Omental fat pad (tissue), 4 donors: ENCODE measurements at places on chromosomes 6 and 20.
A peak's percentile ranks its signal among the peaks of the same experiment; 100 is the strongest.

DNA sequence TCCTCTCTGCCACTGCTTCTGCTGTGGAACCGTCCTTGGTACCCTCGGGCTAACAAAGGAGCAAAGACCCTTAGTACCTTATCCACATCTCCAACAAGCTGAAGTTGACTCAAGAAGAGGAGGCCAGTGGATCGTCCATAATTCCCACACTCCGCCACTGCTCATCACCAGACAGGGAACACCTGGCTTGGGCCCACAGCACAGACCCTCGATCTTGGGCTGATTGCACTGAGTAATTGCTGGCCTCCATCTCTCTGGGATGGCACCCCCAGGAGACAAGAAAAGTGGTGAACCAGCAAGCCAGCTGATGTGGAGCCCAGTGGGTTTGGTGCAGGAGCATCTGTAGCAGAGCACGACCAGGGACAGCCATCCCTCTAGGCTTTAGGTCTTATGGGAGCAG, 109.4 kb upstream of the GRIK2 start:
- no peak for DNase-seq

- no peak for DNase-seq
Measured at GRCh38 chr20:37841389-37841788, 61.5 kb upstream of the VSTM2L start.

GRCh38 chr6:81241126-81242041, 511.1 kb downstream of the TENT5A start:
- DNase-seq, result no peak

- no peak for DNase-seq
Measured at GRCh38 chr6:86306210-86306609, 631.1 kb upstream of the HTR1E start.

GRCh38 chr6:168537540-168537884, 96.5 kb downstream of the SMOC2 start:
- no peak for DNase-seq

- no peak for DNase-seq
Measured at GRCh38 chr6:157621406-157621805, 201.6 kb upstream of the SNX9 start.

GRCh38 chr6:95877480-95877879, 138.3 kb upstream of the FUT9 start:
- no peak for DNase-seq

GRCh38 chr20:32789896-32790750, 27.9 kb downstream of the DNMT3B start:
- DNase-seq, result peak; percentile 33

GRCh38 chr20:63698739-63699465, 2.5 kb downstream of the TNFRSF6B start:
- DNase-seq, result no peak

GRCh38 chr20:39676857-39677391, 714.8 kb downstream of the DHX35 start:
- no peak for DNase-seq

DNA sequence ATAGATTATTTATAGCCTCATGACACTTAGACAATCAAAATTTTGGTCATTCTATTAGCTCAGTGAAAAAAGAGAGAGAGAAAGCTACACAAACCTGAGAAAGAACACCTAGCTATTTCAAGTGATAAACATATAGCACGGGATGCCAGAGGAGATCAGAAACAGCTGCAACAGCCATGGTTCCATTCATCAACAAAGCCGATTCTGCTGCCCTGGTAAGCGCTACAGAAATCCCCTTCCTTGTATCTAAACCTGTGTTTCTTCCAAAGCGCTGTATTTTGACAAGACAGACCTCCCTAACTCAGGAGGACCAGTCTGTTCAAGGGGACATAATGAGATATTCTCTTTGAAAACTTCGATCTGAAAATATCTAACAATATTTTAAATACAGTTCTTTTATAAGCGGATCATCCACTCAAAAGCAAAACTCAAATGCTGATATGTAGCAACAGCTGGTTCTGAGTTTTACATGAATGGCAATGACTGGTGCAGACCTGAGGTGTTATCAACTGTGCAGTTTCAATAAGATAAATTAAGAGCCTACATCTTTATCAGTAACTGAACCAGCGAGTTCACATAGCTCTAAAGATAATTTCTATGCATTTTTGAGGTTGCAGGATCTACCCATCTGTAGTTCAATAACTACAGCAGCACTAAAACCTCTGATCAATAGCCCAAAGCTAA, 447.8 kb downstream of the FRK start:
- DNase-seq, result no peak

DNA sequence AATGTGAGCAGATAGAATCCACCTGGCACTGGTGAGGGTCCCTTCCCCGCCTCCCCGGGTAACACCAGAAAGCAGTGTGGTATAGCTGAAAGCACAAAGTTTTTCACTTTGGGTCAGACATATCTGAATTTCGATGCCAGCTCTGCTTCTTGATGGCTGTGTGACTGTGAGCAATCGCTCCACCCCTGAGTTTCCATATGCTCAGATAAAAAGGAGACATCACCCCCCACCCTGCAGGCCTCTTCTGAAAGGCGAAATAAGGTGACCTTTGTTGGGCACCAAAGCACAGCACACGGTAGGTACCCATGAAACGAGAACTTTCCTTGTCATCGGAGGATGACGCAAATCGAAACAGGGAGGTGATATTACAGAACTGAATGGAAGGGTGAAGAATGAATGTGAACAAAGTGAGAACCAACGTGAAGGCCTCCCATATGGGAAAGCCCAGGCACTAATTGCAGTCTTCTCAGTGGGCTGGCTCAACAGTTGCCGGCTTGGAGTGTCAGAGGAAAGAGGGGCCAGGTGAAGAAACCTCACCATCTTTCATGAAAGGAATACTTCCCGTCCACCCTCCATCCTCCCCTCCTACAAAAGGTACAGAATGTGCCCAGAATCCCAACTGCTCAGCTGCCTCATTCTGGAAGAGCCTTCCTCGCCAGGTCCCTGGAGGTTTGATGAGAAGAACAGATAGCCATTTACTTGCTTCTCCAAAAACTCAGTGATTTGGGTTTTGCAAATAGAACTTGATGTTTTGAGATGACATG, 61.8 kb downstream of the NFATC2 start:
- no peak for DNase-seq

DNA sequence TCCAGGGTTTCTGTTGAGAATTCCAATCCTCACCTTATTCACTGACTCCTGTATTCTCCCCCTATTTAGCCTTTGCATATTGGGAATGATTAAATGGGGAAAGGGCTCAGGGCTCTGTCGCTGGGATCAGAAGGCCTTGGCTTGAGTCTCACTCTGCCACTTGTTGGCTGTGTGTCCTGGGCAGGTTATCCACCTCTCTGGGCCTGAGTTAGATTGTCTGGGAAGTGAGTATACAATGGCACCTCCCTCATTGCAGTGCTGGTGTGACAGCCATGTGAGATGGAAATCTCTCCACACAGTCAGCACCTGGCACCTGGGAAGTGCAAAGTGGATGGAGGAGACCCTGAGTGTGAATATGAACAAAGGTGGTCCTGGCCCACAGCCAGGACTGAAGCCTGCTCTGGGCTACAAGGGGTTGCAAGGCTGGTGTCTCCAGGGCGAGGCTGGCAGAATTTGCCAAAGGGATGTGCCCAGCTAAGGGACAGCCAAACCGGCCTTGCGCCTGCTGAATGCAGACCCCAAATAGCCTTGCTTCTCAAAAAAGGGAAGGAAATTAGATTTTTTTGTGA, 200.0 kb upstream of the PMEPA1 start:
- no peak for DNase-seq

GRCh38 chr6:66245231-66245630, 538.2 kb upstream of the EYS start:
- DNase-seq, result no peak

GRCh38 chr6:22411376-22412105, 114.7 kb upstream of the PRL start:
- DNase-seq, result no peak

GRCh38 chr20:37999526-38000263, 33.6 kb downstream of the TTI1 start:
- DNase-seq, result no peak

- DNase-seq, result no peak
Measured at GRCh38 chr6:149903938-149904611, 6.2 kb upstream of the RAET1E start.

DNA sequence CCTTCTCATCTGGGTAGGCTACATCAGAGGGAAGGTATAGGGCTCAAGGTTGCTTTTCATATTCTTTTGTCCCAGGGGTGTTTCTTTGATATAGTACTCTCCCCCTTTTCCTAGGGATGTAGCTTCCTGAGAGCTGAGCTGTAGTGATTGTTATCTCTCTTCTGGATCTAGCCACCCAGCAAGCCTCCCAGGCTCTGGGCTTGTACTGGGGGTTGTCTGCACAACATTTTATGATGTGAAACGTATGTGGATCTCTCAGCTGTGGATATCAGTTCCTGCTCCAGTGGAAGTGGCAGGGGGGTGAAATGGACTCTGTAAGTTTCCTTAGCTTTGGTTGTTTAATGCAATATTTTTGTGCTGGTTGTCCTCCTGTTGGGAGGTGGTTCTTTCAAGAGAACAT, 437.3 kb upstream of the SYNCRIP start:
- no peak for DNase-seq

DNA sequence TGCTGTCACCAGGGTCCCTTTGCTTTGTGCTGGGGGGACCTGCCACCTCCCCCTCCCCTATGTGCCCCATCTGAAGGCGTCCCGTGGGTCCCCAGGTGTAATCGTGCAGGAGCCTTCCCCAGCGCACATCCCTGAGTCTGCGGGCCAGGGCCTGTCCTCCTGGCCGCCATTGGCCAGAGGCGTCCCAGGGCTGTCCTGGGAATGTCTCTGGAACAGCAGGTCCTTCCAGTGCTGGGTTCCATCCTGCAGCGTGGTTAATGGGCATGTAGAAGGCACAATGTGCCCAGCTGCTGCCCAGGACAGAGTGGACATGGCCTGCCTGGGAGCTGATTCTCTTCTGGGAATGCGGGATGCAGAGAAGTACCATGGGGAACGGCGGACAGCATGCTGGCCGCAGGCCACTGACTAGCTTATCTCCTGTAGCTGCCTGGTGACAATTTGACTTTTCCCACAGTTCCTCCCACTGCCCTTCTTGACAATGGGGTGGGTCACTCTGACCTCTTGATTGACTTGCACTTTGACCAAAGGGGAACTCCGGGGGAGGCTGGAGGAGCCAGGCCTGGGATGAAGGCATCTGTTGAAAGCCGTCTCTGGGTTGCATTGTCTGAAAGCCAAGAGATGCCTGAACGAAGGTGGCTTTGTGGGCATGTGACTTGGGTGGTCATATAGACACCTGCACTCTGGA, 64.0 kb downstream of the CTCFL start:
- DNase-seq, result no peak

DNA sequence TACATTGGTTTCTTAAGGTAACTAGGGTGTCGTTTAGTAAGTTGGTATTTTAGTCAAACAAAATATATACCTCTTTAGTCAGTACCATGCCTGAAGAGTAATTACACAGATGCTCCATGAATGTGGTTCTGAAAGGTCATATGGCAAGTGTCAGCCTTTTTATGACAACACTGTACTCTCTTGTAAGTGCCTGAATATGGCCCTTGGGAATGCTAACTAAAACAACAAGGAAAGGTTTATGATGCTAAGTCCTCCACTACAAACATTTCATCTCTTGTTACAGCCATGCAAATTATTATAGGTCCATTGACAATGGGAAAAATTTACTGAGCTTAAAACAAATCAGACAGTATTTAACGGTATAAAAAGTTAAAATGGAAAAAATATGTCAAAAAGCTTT, 39.0 kb upstream of the SUPT3H start:
- DNase-seq, result no peak

DNA sequence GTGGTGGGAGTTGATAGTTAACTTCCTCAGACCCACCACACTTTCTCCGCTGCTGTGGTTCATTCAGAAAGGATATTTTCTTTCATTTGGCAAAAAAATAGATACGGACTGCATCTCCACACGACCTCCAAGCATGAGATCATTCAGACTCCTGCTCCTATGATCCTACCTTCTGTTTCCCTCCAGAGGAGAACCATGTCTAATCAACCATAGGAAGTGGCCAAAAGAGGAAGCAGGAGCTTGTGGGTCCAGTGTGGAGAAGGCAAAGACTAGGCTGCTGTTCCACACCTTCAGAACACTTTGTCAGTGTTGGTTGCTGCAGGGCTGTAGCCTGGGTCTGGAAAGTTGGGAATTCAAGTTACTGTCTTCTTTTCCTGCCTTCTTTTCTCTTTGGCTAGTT, 10.6 kb upstream of the KIF13A start:
- no peak for DNase-seq

DNA sequence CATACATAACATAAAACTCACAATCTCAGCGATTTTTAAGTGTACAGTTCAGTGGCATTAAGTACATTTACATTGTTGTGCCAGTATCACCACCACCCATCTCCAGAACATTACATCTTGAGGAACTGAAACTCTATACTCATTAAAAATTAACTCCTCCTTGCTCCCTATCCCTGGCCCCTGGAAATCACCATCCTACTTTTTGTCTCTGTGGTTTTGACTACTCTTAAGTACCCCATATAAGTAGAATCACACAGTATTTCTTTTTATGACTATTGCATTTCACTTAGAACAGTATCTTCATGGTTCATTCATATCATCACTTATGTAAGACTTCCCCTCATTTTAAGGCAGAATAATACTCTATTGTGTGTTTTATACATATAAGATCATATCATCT, 1108.1 kb downstream of the GRIK2 start:
- no peak for DNase-seq
